Kidney (tissue), 22 donors: ENCODE measurements at places on chromosomes 4 and X. TPM values are rescaled to one million over a fixed set of nuclear protein-coding genes. Genes with fewer than 3 reads are reported as not detected.

DNA sequence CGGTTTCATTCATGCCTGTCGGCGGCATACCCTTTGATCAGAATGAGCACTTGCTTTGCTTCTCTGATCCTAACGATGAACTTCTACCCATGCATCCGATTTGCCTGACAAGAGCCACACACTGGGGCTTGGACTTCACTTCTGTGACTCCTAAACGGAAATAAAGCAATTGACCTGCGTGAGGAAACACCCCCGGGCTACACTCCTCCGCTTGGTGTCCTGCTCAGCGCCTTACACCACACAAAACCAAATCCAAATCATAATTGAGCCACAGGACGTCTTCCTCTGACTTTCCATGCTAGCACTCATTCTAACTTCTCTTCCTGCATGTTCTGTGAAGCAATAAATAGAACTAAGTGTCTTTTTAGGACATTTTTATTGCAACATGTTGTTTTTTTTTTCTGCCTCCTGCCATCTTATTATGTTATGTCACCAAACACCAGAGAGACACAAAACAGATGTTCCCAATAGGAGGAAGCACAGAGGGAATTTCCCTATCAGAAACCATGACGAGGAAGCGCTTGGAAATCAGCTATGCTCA is 110.8 kb upstream of the FAM9B start:
- DNase-seq, result no peak

The ADH1A gene
- 0.85 TPM for total RNA-seq

GRCh38 chr4:71120831-71121524 is 127.5 kb downstream of the DCK start:
- DNase-seq, result no peak

- DNase-seq, result no peak
These were observed 19.3 kb downstream of the TLR6 start for GRCh38 chr4:38837334-38837733.

DNA sequence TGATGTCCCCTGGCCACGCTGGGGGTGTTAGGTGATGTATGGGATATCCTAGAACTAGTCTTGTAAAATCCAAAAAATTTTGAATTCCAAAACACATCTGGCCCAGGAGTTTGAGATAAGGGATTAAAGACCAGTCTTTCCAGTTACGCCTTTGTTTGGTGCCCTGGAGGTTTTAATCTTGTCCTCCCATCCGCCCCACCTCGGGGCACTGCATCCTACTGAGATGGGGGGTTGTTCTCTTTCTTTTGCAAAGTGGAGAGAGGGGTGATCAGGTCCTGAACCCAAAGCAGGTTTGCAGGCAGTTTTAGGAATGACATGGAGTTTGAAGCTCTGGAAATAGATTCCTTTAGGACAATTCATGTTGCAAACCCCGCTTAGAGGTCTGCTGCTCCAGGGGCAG is 1.8 kb downstream of the SUV39H1 start:
- DNase-seq, result no peak

DNA sequence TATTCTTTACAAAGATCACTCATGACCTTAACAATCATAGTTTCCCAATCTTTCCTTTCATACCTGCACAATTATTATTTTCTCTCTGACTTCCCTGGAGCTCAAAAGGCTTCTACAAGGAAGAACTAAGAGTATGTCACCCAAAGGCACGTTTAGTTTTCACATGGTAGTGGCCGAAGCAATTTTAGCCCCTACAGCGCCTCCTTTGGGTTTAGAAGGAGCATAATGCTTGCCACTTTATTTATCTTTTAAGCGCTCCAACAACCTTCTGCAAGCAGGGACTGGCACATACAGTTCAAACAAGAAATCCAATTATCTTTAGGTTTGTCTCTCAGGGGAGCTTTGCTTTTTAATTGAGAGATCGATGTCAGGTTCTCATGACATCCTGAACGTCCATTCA is 42.0 kb upstream of the IGSF1 start:
- no peak for DNase-seq

The IL13RA1 gene
- total RNA-seq, result 79.8 TPM

GRCh38 chr4:146389561-146389960 is 132.2 kb downstream of the SLC10A7 start:
- no peak for DNase-seq

DNA sequence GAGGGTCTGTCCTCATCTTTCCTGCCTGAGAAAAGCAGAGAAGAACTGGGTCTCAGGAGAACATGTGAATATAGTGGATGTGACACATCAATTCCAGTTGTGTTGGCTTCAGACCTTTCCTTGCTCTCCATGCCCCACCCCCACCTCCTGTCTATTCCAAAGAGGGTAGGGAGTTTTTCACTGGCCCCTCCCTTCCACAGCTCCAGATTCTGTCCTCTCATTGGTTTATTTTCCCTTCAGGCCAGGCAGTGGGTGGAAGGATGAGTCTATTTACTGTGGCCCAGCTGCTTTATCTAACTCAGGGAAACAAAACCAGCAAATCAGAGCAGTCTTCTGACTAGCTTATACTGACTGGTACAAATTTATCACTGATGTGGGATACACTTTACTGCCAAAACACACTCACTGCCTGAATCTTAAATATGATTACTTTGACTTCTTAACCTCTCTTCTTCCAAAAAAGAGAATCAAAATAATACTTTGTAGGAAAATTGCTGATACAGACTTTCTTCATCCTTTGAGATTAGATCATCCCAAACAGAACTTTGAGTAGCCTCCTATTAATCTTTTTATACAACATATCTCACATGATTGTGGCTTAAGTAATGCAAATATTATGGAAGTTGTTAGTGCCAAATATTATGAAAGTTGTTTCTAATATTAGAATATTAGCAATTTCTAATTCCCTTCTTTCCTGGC is 221.2 kb downstream of the MID1 start:
- DNase-seq, result no peak

The WDR17 gene
- 6.4 TPM for total RNA-seq

- DNase-seq, result no peak
These were observed 251.2 kb downstream of the PAPSS1 start for GRCh38 chr4:107468812-107469211.

DNA sequence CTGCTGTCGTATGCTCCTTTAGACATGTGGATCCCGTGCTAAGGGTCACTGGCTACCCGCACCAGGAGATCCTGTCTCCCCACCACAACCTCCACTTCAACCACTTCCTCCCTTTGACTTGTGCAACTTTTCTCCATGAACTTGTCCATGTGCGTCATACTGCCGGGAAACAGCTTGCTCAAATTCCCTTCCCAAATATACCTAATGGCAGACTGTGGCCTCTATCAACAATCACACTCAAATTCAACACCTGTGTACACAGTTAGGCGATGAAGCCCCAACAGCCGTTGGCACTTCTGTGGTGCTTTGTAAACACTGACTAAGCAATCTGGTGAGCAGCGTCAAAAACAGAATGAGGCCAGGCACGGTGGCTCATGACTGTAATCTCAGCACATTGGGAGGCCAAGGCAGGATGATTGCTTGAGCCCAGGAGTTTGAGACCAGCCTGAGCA is 49.5 kb downstream of the CD99L2 start:
- DNase-seq, result no peak

DNA sequence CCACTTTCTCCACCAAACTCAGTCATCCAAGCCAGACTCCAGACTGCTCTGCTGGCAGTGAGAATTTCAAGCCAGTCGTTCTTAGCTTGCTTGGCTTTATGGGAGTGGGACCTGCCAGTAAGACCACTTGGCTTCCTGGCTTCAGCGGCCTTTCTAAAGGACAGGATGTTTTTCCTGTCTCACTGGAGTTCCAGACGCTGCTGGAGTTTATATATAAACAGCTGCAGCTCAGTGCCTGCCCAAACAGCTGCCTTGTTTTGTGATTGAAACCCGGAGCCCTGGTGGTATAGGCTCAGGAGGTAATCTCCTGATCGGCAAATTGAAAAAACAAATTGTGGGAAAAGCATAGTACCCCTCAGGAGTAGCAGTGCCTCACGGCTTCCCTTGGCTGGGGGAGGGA is 1165.8 kb upstream of the ADGRL3 start:
- no peak for DNase-seq

DNA sequence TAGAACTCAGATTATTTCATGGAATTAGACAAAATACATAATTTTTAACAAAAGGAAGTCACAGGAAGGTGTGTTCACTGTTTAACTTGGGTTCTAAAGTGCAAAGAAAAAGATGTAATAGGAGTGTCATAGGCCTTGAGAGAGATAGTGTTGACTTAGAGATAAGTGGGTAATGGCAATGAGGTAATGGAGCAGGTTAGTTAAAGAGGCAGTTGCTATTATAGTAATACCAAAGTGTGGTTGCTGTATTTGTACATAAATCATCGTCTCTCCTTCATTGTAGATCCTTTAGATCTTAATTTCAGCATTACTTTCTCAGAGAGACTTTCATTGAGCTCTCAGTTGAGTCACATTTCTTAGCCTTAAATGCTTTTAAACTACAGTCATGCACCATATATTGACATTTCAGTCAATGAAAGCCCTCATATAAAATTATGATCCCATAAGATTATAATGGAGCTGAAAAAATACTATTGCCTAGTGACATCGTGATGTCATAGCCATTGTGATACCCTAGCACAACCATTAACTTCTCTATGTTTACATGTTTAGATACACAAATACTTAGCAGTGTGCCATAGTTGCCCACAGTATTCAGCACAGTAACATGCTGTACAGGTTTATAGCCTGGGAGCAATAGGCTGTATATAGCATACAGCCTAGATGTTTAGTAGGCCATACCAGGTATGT is 245.4 kb downstream of the ADGRL3 start:
- DNase-seq, result no peak

The DNAJB14 gene
- total RNA-seq, result 51.7 TPM

DNA sequence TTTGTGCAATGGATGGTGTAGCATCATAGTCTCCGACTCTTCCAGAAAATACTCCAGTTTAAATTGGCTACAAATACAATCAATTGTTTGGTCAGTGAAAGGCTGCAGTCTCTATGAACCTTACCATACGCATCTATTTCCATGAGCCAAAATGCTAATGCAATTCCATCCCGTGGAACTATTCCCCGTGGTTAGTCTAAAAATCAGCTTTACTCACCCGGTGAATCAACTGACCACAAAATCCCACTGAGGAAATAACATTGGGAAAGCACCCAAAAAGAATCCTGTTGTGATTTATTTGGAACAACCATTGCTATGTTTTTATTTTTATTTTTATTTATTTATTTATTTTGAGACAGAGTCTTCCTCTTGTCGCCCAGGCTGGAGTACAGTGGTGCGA is 87.1 kb downstream of the DHX15 start:
- DNase-seq, result no peak

DNA sequence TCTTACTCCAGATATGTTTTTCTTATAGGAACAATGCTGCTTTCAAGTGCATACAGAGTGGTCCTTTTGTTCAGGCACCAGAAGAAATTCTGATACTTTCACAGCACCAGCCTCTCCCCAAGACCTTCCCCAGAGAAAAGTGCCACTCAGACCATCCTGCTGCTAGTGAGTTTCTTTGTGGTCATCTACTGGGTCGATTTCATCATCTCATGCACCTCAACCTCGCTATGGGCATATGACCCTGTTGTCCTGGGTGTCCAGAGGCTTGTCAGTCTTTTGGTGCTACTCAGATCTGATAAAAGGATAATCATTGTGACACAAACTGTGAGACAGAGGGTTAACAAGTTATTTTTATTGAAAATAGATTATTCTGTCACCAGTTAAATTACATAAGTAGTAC is 39.5 kb downstream of the WDR13 start:
- no peak for DNase-seq

DNA sequence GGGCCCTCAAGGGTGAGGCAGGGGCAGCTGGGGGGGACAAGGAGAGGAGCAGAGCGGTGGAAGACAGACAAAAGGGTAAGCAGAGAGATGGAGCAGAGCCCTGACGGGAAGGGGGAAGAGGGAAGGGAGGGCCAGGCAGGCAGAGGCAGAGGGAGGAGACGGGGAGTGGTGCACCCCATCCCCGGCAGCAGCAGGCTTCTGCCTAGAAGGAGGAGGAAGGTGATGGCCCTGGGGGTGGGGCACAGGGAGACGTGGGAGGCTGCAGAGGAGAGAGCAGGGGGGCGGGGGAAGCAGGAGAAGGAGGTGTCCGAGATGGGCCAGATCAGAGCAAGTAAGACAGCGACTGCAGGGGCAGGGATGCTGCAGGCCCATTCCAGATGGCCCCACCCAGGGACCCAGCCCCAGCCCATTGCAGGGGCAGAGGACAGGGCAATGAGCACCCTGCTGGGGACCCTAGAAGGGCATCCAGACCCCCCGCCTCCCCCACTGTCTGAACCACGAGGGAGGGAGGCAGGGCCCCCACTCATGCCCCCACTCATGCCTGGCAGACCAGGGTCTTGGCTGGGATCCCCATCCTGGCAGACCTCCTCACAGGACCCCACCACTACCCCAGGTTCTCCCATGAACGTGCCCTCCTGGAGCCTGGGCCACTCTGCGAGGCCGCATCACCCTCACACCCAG is 2.7 kb downstream of the L1CAM start:
- DNase-seq, result peak; percentile 55

DNA sequence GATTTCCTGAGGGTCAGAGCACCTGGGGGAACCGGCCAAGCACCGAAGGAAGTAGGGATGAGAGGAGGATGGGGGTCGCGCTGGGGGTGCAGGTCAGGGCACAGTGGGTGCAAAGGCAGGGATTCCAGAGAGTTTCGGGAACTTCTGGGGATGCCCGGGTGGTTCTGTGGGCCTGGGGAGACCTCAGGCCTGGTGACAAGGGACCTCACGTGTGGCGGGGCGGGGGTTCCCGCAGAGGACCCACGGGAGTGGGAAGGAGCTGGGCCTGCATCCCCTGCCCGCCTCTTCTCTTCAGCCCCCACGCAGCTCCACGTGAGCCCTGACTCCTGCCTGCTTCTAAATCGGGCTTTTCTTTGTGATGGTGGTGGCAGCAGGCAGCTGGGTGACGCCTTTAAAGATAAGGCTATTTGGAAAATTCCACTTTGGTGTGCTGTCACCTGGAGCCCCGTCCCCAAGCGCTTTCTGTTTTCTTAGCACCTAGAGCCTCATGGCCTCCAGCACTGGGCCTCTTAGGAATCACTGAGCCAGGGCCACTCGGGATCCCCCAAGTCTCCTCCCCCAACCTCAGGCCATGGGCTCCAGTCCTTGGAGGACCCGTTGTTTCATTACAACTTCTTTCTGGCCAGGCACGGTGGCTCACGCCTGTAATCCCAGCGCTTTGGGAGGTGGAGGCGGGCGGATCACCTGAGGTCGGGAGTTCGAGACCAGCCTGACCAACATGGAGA is 7.1 kb upstream of the TBC1D14 start:
- peak; percentile 39 for DNase-seq

DNA sequence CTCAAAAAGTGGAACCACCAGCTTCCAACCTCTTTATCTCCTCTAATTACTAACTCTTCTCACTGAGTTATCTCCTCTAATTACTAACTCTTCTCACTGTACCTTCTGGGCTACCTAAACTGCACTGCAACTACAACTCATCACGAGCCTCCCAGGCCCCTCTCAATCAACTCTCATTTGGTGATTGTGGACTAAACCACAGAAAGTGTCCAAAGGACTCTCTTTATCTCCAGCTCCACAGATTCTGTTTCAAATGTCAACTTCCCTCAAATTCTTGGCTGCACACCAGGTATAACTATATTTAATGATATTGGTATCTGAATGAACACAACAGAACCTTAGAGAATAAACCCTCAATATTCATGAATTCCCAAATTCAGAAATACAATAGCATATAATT is 182.9 kb downstream of the MAML3 start:
- DNase-seq, result no peak
